Adipocyte (in vitro differentiated cells): ENCODE measurements at places on chromosomes 5 and 9.

- DNase-seq, result peak; percentile 22
Measured at GRCh38 chr5:68711293-68712200, 382.3 kb upstream of the SLC30A5 start.

- DNase-seq, result no peak
Measured at GRCh38 chr5:129768735-129769134, 20.8 kb downstream of the MINAR2 start.

DNA sequence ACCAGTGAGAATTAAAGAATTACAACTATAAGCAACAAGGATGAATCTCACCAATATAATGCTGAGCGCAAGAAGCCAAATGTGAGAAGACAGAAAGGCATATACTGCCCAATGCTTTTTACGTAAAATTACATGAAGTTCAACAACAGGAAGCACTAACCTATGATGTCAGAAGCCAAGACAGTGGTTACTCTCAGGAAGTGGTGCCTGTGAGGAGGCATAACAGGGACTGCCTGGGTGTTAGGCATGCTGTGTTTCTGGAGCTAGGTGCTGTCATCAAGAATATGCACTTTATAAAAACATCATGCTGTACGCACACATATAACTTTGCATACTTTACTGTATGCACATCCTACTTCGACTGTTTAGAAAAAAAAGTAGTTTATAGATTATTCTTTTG lies 30.1 kb downstream of the FRMD3 start:
- DNase-seq, result no peak

DNA sequence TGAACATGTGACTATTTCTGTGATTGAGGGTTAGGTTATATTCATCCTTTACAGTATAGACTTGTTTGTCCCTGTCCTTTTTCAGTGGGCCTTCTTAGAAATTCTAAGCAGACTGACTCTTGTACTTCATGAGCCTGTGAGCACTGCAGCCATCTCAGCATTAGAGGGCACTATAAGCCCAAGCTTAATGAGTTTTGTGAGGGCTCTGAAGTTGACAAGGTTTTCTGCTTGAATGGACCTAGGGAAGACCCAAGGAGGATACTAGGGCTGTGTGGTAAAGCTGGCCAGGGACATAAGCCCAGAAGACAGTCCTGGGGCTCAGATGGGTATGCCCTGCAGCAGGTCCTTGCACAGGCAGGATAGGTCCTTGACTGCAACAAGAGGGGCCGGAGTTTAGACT lies 126.5 kb downstream of the MRPS30 start:
- no peak for DNase-seq

GRCh38 chr9:4070266-4070665 lies 229.6 kb downstream of the GLIS3 start:
- DNase-seq, result no peak

DNA sequence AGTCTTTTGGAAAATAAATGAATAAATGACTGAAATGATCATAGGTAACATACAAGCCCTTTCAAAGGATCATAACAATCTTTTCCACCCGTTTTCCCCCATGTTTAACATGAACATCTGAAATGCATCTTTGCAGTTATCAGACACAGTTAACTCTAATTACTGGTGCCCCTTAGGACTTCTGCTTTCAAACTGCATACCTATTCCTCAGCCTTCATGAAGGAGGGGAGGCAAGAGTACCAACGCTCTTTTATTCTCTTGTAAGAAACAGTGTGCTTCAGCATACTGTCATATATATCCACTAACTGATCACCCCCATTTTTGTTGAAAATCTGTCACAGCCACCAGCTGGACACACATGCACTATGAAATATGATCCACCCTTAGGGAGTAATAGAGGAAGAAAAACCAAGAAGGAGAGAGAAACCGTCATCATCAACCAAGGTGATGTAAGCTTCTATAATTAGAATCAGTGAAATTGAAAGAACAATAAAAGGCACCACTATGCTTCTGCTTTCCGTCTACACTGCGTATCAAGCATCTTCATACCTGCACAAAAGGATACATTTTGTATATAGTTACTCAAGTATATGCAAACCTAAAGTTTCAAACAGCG lies 98.7 kb downstream of the RAPGEF6 start:
- peak; percentile 24 for DNase-seq

- DNase-seq, result peak; percentile 34
Measured at GRCh38 chr9:4096121-4096520, 203.7 kb downstream of the GLIS3 start.

- no peak for DNase-seq
Measured at GRCh38 chr5:170443624-170444023, 54.5 kb upstream of the KCNMB1 start.
